Uterus (tissue), 4 donors: ENCODE measurements at places on chromosomes 6 and 20.

DNA sequence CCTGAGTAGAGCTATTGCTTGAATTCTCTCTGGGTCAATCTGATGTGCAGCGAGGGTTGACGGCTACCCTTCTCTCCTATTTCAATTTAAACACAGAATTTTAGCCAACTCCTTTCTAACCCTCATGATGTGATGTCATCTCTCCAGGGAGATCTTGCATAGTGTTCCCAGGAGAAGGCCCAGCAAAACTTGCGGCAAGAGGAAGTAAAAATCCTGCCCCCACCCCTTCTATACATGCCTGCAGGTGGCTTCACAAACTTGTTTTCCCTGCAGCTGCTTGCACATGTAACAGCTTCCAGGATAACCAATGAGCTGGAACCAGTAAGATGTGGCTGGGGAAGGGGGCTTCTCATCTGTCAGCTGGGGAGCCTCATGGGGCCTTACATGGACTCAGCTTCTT is 169.3 kb upstream of the CDH4 start:
- no peak for DNase-seq

GRCh38 chr20:41617059-41617901 is 897 bp downstream of the CHD6 start:
- DNase-seq = peak; percentile 30

DNA sequence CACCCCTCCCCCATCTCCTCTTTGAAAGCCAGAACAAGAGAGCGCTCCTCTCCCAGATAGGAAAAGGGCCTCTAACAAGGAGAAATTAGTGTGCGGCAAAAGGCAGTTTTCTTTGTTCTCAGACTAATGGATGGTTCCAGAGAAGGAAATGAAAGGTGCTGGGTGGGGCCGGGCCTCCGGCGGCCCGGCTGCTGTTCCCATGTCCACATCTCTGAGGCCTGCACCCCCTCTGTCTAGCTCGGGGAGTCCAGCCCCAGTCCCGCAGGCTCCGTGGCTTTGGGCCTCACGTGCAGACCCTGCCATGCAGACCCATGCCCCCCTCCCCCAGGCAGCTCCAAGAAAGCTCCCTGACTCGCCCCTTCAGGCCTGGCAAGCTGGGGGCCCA is 35.8 kb upstream of the MRGBP start:
- DNase-seq = no peak

DNA sequence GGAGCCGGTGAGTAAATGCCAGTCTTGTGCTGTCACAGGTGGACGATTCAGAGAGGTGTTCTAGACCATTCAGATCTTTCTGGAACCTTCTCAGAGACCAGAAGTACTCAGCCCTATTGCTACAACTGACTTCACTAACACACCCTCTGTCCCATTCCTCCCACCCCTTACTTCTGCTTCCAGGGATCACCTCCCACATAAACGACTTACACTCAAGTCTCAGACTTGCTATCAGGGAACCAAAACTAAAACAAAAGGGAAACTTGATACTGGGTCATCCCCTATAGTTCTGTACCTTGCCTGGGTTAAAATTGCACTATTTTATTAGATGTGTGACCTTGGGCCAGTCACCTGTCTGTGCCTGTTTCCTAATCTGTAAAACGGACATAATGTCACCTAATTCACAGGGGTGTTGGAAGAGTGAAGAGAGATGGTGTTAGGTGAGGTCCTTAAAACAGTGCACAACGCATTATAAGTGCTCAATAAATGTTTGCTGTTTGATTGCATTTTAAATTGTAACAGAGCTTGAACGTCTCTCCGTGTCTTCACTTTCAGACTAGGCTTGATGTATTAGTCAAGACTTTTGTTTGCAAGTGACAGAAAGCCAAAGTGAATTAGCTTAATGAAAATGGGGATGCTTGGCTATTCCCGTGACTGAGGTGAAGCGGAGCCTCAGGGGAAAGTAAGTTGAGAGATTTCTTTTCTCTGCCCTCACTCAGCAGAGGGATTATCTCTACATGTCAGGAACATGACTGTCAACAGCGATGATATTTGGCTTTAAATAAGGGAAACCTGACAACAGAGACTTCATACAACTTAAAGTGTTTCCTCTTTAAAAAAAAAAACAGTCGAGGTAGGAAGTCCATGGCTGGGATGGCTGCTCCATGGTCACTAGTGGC is 3.0 kb upstream of the SRXN1 start:
- DNase-seq = no peak

DNA sequence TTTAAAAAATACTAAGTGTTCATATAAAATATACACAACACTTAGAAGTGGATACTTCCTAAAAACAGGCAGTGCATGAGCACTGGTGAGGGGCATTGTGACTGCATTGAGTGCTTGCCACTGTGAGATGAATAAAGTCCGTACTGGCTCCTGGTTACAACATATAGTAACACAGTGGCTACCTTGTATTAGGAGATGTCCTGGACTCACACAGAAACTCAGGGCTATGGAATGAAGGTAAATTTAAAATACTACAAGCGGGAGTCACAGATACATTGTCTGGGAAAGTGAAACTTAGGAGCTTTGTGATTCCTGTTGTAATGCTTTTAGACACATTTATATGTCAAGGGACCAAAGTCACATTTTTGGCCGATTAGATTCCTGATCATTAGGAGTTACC is 36.5 kb upstream of the HLA-G start:
- DNase-seq = no peak

DNA sequence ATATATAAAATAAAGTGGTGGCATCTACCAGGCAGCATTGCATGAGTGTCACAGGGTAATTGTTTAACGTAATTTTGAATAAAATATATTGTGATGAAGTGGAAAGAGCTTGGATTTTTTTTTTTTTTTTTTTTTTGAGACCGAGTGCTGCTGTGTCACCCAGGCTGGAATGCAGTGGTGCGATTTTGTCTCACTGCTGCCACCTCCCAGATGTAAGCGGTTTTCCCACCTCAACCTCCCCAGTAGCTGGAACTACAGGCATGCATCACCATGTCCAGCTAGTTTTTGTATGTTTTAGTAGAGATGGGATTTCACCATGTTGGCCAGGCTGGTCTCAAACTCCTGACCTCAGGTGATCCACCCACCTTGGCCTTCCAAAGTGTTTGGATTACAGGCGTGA is 81.1 kb upstream of the SMIM8 start:
- no peak for DNase-seq

DNA sequence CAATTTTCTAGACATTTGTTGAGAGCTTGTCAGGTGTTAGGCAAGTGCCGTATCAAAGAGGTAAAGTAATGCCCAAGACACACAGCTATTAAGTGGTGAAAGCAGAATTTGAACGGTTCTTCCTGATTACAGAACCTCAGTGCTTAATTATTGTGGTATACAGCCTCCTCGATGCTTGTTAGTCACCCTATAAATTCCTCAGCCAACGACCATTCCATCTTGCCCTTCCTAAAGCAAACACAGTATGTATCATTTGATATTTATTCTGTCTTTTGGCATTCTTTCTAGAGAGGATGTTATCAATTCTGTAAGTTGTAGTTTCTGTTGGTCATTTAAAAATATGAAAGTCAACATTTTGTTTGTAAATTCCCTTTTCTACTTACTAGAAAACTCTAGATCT is 297.8 kb upstream of the BMP2 start:
- no peak for DNase-seq

DNA sequence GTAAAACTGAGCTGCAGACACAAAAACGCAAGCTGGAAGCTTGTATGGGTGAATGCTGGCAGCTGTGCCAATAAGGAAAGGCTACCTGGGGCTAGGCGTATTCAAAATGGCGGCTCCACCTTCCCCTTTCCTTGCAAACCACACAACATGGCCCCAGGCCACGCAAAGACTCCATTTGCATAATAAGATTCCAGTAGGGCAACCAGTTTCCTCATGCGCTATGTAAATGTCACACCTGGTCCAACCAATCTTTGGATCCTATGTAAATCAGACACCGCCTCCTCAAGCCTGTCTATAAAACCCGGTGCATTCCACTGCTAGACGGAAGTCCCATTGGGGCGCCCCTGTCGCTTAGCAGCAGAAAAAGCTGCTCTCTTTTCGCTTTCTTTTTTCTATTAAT is 505.9 kb upstream of the BTBD3 start:
- DNase-seq = no peak

GRCh38 chr6:96059586-96059985 is 43.8 kb downstream of the FUT9 start:
- DNase-seq = no peak

- DNase-seq = no peak
Measured at GRCh38 chr6:25224242-25224641, 54.9 kb upstream of the CARMIL1 start.

GRCh38 chr6:20724443-20725190 is 190.4 kb downstream of the CDKAL1 start:
- no peak for DNase-seq

GRCh38 chr20:43376831-43377230 is 80.9 kb upstream of the SRSF6 start:
- DNase-seq = no peak
